ENCODE measurements at places on chromosomes 1 and 21.

GRCh38 chr1:67685067-67685557 lies at the start of gene GADD45A:
TSS of gene GADD45A (plus strand) at chr1:67685201. CDS start at chr1:67685495, 294 bp downstream.
- peak; percentile 99 for DNase-seq

DNA sequence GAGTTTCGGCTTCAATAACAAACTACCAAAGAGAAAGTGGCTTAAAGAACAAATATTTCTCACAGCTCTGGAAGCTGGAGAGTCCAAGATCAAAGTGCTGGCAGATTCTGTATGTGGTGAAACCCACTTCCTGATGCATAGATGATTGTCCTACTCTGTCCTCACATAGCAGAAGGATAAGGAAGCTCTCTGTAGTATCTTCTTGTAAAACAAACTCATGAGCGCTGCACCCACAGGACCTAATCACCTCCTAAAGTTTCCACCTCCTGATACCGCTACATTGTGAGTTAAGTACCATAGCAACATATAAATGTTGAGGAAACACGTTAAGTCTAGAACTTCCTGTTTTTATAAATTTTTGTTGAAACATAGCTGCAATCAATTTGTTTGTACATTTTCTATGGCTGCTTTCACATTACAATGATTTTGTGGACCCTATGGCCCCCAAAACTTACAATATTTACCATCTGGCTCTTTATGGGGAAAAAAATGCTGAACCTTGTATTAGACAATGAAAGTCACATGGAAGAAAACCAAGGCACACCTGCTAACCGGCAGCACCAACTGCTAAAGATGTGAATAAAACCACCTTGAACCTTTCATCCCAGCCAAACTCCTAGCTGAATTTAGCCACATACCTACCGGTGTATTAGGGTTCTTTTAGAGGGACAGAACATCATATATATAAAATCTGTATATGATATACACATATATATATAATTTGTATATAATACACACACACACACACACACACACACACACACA lies 1423.4 kb downstream of the NCAM2 start:
- DNase-seq = no peak

GRCh38 chr1:201060586-201060985 lies 37.1 kb upstream of the KIF21B start:
- DNase-seq = no peak

- peak; percentile 18 for DNase-seq
These were observed 3.9 kb downstream of the ARHGEF2 start for GRCh38 chr1:155974208-155975115.

DNA sequence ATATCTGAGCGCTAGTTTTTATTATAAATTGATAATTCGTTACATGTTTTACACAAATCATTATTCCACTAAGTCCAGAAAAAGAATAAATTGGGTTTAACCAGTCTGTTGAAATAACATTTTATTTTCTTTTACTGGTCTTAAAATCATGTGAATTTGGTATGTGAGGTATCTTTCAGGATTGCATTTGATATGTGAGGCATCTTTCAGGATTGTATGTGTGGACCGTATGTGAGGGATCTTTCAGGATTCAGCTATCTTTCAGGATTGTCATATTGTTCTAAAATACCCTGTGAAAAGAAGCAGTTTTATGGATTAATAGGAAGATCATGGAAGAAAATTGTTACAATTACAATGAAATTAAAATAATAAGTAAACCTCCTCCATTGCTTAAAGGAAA lies 42.9 kb downstream of the USP25 start:
- no peak for DNase-seq

GRCh38 chr1:37156646-37157045 lies 122.3 kb upstream of the GRIK3 start:
- no peak for DNase-seq

GRCh38 chr1:182707122-182707521 lies 22.7 kb upstream of the RGS8 start:
- DNase-seq = no peak

DNA sequence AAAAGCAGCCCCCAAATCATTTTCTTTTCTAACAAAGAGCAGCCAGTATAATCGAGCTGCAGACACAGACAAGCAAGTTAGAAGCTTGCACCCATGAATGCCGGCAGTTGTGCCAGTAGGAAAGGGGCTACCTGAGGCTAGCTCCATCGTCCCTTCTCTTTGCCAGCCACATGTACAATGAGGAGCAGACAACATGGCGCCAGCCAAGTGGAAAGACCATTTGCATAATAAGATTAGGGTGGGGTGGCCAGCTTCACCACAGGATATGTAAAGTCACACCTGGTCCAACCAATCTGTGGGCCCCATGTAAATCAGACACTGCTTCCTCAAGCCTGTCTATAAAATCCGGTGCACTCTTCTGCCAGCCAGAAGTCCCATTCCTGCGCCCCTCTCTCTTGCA lies 103.7 kb downstream of the CCDC185 start:
- peak; percentile 72 for DNase-seq

GRCh38 chr1:44733784-44734183 lies 2.8 kb upstream of the RNU5D-1 start:
- no peak for DNase-seq

DNA sequence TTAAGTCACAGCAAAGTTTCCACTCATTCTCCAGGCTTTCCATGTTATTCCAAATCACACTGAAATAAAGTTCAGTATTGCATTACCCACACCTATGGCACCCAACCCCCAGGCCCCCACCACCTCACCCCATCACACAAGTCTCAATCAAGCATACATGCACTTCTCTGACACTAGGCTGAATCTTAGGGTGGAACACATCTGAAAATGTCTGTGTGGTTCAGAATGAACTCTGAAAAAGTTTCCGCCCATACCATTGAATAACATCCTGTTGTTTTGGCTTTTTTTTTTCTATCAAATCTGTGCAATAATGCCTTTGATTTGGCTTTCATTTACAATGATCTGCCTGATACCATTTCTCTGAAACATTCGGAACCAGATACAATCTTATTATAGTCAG lies 25.8 kb upstream of the LRRC8C start:
- no peak for DNase-seq

DNA sequence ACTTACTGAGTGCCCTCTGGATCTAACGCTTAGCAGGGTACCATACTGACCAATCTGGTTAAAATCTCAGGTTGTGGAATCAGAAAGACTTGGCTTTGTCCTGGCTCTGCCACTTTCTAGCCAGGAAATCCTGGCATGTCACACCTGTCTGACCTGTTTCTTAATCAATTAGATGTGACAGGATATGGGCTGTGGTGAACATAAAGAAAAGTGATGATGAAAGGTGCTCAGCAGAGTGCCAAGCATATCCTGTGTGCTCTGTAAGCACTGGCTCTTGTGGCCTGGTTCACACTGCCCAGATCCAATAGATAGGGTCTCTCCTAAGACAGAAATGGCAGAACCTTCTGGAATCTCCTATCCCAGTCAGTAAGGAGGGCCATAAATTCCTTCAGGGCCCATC lies 53.9 kb downstream of the PHC2 start:
- no peak for DNase-seq
